ENCODE measurements at places on chromosomes 6 and 20.

DNA sequence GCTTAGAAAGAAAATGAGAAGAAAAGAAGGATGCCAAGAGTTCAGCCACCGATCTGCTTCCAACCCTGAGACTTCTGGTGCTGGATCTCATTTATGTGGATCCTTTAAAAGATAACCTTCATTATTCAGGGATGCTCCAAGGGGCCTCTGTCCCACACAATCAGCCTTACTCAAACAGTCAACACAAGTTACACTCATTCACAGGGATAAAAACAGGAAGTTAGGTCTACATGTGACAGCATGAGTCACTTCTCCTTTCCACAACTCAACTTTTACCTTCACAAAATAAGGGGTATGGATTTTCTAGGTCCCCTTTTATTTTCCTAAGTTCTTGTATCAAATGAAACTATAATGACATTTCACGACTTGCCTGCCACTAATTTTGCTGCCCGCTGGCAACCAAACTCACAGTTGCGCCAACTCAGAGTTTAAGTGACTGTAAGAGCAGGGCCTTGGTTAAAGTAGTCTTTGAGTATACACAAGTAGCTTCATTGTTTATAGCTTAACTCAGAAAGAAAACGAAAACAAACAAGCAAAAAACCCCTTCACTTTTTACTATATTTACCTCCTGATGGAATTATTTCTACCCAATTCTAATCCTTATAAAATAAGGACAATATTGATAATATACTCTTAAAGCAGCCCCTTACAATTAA lies 278.8 kb upstream of the RUNX2 start:
- no peak for DNase-seq

DNA sequence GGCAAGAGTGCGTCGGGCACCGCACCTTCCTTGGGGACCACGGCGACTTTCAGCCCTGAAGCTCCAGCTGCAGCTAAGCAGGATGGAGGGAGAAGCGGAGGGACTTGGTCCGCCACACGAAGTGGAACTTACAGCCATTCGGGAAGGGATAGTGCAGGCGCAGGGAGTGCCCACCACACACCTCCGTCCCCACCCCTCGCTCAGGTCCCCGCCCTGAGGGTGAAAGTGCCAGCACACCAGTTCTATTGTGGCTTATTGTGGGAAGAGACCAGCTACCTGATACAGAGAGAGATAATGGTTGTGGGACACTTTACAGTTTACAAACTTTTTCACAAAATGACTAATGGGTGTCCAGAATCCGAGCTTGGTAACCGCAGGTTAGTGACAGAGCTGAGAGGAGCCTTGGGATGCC lies 76.1 kb downstream of the IRF4 start:
- no peak for DNase-seq

DNA sequence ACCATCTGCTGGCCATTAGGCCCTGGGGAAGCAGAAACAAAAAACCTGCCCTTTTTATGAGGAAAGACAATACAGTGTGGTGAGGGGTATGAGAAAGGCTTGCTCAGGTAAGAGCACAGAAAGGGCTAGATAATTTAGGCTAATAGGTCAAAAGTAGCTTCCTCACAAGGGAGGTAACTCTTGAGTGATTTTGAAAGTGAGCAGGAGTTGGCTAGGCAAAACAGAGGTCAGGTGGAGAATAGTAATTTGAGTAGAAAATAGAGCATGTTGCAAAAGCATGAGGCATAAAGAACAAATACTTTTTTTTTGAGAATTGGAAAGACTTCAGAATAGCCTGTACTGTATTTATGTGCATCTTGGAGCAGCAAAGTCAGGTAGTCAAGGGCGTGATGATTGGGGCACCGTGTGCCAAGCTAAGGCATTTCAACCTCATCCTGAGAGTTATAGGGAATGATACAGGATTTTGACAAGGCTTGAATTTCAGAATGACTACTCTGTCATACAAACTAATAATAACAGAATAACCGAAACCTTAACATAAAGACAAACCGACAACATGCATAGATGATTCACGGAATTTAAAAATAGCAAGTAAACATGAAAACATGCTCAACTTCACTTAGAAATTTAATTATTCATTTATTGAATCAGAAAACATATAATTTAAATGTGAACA lies 123.0 kb upstream of the ENPP5 start:
- DNase-seq = no peak

GRCh38 chr6:158061709-158062461 lies 80.2 kb downstream of the SYNJ2 start:
- no peak for DNase-seq

GRCh38 chr20:63086421-63087235 lies 79.9 kb upstream of the BHLHE23 start:
- DNase-seq = no peak

DNA sequence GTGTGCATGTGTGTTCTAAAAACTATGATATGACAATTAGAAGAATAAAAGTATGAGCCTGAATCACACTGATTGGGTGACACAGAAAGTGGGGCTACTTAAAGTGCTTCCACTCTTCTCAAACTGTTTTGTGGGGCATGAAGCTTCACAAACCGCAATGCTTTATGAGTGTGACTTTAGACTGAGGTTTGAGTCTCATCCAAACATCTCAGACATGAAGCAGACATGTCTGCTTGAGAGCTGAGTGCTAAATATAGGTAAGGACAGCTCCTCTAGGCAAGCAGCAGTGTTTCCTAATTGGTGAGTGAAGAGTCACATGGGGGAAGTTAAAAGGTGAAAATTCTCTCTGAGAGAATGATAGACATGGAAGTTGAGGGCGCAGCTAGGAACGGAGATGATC lies 726.9 kb upstream of the CITED2 start:
- DNase-seq = no peak

DNA sequence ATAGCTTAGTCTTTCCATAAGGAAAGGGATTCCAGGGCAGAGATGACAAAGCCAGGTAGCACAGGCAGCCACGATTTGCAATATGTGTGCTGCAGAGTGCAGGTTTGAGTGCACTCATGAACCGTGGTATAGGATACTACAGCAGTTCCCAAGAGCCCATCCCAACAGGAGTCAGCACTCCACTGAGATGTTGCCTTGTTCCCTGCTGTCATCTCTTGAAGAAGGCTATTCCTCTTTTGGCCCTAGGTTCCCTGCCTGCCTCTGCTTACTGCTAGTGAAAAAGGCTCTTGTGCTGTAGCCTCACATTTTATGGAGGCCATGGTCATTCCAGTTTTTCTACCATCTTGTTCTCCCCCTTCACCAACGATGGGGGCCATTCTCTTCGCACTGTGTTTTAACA lies 40.2 kb downstream of the RALY start:
- no peak for DNase-seq

- DNase-seq = no peak
Measured at GRCh38 chr6:143545976-143546547, 34.5 kb upstream of the FUCA2 start.

DNA sequence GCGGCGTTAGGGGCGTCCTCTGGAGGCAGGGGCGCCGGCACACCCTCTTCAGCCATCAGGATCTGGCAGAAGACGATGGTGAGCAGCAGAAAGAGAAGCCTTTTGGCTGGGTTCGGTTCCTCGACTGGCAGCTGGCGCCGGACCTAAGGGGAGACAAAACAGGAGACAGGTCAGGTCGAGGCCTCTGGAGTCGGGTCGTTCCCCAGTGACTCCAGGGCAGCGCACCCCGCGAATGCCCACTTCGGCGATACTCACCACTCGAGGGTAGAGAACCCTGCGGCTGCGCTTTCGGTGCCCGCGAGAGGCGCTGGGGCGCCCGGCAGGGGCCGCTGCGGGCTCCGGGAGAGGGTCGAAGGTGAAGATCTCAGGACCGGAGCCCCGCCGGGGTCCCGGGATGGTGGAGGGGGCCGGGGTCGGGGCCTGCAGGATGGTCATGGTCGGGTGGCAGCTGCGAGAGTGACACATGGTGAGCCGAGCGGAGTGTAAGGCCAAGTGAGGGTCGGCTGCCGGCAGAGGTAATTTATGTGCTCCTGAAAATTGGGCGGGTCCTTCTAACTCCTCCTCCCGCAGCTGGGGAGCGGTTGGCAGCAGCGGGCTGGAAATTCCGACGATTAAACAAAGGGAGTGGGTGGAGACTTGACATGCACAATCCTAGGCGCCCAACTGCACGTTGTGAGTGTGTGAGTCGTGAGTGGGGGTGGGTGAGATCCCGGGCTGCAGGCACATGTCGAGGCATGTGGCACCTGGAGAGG lies at the start of gene IER3:
Gene IER3 (minus strand): TSS at position 494 of the 752 bp plus-strand sequence. CDS start 29 bp downstream, at position 465.
- peak; percentile 85 for DNase-seq

GRCh38 chr6:10151144-10151915 lies 263.5 kb downstream of the TFAP2A start:
- no peak for DNase-seq

GRCh38 chr20:11207749-11208502 lies 534.1 kb upstream of the JAG1 start:
- no peak for DNase-seq

GRCh38 chr6:20319520-20320357 lies 81.9 kb upstream of the E2F3 start:
- peak; percentile 59 for DNase-seq

DNA sequence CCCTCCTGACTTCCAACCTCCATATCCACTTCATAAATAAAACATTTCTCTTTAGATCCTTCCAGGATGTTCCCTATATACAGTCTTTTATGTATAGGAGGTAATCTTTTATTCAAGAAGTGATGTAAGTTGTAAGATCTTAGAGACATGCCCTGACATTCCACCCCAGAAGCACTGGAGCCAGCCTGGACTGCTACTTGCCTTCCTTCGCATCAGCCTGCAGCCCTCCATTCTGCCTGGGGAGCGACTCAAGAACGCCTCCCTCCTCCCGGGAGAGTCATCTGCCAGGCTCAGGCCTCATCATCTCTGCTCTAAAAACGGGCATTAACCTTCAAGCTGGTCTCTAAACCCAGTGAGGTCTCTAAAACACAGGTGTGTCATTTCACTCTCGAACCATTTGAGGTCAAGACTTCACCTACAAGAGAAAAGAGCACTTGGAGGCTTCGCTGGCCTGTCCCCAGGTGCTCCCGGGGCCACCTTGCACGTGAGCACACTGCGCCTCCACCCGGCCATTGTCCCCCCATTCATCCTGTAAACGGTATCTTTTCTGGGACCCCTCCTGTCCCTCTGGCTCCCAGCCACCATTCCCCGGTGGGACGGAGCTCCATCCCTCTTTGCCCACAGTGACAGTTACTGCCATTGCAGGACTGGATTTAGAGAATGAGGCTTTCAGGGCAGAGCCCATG lies 107.5 kb upstream of the PDE10A start:
- no peak for DNase-seq

- DNase-seq = no peak
Measured at GRCh38 chr6:136037876-136038460, 186.5 kb downstream of the PDE7B start.

DNA sequence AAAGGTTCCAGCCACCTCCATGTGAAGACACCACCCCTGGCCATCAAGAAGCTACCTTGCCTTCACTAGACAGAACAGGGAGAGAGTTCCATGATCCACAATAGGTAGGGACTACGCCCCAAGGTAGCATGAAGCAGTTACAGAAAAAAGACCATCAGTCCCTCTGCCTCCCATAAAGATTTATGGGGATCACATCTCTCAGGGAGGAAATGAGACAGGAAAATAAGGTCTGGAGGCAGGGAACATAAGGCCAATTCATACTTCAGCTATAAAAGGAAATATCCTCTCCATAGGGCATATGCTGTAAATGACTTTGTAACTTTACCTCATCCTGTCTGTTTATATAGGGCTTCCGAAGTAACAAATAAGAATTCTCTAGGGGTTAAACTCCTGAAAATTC lies 129.4 kb downstream of the OR2B2 start:
- DNase-seq = no peak

DNA sequence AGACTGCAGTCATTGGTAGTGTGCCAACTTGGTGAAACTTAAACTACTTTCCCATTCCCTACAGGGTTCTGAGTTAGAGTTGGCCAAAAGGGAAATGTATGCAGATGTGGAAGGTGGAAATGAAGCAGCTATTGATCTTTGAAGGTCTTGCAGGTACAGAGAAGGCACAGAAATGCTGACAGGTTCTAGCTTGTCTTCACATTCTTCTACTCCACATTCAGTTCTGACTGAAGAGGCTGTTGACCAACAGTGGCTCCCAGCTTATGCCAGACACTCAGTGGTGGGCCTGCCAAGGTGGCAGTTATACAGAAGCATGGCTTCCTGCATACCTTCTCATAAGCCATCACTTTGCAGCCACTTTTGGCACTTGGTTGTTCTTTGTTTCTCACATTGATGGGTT lies 423.9 kb downstream of the CDC5L start:
- DNase-seq = no peak

DNA sequence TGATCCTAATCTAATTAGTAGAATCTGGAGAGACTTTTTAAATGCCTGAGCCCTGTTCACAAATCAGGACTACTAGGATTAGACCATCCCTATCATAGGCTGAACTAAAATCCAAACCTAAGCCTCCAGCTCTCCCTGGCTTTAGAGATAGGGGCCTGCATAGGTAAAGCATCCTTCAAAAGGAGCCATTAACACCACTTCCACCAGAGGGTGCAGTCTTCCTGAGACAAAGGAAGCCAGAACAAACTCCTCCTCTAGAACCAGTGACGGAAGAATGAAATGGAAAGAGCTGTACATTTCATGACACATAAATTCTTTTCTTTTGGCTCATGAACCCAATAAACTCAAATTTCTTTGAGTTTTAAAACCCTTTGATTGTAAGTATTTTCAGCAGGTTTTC lies 291.2 kb upstream of the ADGRB3 start:
- no peak for DNase-seq

DNA sequence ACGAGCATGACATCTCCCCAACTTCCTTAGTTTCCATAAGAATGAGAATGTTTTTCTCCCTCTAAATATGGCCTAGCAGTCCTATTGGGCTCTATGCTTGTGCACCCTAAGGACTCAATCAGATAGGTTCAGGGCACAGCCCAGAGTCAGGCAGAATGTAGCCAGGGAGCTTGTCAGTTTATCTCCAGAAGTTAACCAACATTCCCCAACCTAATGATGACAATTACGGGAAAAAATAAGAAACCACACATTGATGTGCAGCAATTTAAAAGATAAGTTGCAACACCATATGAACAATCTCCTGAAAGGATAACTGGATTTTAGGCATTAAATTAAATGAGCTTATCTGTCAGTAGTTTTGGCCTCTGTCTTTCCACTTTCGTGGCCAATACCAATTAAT lies 71.1 kb downstream of the HDDC2 start:
- no peak for DNase-seq

DNA sequence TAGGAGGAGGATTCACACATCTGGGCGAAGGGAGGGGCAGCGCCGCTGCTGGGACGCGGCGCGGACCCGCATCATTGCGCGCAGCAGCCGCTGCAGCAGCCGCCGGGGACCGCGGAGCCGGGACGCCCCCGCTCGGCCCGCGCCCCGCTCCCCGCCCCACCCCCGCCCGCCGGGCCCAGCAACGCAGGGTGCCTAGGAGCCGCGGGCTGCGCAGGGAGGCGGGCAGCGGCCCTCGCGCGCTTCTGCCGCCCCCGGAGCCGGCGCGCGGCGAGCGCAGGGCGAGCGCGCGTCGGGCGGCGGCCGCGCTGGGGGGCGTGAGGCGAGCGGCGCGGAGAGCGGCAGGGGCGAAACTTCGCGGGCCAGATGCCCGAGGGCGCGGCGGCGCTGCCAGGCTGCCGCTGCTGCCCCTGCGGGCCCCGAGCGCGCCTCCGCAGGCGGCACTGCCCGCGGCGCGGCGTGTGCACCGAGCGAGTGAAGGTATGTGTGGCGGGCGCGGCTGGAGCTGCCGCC lies at the start of gene NKAIN2:
Gene NKAIN2 (plus strand): TSS at position 362 of the 510 bp plus-strand sequence.
- no peak for DNase-seq

GRCh38 chr6:153231048-153231646 lies 100.1 kb upstream of the RGS17 start:
- peak; percentile 4 for DNase-seq
